ENCODE measurements at places on chromosomes 7 and 10. TPM values are rescaled to one million over a fixed set of nuclear protein-coding genes. Genes with fewer than 3 reads are reported as not detected.

Gene RAPGEF5
- 4.2 TPM for total RNA-seq

Gene CFAP69
- total RNA-seq: 6.4 TPM

Gene PIP
- total RNA-seq: not detected

GRCh38 chr10:100009793-100010676 lies at the start of gene DNMBP:
Gene DNMBP (minus strand): TSS chr10:100009947. CDS start chr10:99972124, 37,823 bp downstream.
- DNase-seq: peak; percentile 70
